Femur (tissue), 1 donor: ENCODE measurements at places on chromosomes 1 and 21.

- peak; percentile 17 for DNase-seq
These were observed 7.4 kb upstream of the PRDM16 start for GRCh38 chr1:3061566-3061965.

DNA sequence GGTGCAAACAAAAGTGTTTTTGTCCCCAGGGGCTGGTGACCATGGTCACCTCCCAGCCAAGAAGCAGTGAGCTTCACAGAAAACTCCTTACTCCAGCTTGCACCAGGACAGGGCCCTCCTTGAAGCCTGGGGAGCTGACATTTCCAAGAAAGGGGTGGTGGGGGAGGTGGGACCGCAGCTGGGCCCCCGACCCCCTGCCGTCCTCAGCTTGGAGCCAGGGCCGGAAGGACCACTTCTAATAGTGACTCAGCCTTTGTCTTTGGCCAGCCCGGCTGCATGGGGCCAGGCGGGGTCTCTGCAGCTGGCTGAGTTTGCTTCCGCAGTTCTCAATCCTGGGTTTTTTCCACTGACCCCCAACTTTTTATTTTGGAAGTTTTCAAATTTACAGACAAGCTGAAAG lies 136.5 kb upstream of the POU3F1 start:
- no peak for DNase-seq

- no peak for DNase-seq
These were observed 16.2 kb downstream of the MIER1 start for GRCh38 chr1:66940981-66941380.

DNA sequence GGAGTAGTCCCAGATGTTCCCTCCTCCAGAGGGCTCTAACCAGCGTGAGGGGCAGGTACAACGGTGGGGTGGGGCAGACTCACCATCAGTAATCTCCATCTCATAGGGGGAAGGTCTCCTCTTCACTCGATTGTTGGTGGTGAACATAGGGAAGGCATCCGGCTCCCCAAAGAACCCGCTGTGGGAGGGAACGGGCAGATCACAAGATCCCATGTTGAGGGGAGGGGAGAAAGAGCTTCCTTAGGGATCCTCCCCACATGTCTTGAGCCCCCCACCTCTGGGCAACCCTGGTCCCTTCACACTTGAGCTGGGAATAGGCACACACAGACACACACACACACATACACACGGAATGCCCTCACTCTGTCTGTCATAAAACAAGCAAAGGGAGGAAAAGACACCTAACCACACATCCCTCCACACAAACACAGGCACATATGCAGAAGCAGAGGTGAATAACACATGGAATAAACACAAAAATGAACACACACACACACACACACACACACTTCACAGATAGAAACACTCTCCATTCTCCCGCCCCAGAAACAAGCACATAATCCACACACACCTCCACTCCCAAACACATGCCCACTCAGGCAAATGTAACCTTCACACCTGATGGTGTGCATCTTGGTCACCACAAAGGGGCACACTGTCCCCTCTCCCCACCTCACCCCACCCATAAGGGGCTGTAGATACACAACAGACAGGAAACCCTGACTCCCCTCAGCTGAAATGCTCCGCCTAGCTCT lies 7.9 kb downstream of the TAL1 start:
- DNase-seq, result no peak

DNA sequence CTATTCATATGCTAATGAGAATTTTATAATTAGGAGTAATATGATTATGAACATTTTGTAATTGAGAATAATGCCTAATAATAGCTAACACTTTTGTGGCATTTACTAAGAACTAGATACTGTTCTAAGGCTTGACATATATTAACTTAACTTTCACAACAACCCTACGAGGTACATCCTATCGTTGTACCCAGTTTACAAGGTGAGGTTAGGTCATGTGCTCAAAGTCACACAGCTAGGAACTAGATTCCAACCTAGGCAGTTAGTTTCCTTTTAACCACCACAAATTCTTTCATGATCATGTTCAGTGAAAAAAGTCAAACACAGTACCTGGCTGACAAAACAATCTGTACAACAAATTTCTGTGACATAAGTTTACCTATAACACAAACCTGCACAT lies 13.0 kb upstream of the ERRFI1 start:
- DNase-seq, result no peak

DNA sequence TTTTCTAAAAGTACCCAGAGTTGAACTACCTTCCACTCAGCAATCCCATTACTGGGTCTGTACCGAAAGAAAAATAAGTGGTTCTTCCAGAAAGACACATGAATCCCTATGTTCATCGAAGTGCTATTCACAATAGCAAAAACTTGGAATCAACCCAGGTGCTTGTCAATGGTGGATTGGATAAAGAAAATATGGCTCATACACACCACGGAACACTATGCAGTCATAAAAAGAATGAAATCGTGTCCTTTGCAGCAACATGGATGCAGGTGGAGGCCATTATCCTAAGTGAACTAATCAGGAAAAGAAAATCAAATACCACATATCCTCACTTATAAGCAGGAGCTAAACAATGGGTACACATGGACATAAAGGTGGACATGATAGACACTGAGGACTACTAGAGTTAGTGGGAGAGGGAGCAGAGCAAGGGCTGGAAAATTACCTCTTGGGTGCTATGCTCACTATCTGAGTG lies 32.9 kb upstream of the JUN start:
- DNase-seq, result no peak

DNA sequence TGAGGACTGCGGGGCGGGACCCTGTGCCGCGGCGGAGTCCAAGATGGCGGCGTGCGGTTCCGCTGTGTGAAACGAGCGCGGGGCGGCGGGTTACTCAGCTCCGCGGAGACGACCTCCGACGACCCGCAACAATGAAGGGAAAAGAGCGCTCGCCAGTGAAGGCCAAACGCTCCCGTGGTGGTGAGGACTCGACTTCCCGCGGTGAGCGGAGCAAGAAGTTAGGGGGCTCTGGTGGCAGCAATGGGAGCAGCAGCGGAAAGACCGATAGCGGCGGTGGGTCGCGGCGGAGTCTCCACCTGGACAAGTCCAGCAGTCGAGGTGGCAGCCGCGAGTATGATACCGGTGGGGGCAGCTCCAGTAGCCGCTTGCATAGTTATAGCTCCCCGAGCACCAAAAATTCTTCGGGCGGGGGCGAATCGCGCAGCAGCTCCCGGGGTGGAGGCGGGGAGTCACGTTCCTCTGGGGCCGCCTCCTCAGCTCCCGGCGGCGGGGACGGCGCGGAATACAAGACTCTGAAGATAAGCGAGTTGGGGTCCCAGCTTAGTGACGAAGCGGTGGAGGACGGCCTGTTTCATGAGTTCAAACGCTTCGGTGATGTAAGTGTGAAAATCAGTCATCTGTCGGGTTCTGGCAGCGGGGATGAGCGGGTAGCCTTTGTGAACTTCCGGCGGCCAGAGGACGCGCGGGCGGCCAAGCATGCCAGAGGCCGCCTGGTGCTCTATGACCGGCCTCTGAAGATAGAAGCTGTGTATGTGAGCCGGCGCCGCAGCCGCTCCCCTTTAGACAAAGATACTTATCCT lies 430 bp downstream of the RBM15 start:
- no peak for DNase-seq

DNA sequence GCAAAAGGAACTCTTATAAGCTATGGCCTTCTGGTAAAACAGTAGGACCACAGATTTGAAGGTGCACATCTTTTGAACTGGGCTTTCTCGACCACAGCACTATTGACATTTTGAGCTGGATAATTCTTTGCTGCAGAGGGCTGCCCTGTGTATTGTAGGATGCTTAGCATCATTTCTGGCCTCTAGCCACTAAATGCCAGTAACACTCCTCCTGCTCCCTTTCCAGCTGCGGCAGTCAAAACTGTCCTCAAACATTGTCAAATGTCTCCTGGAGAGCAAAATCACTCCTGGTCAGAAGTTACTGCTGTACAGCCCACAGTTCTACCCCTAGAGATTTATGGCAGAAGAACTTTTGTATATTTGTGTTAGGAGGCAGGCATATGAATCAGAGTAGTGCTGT lies 836.7 kb downstream of the PLA2G4A start:
- DNase-seq, result no peak

- DNase-seq, result peak; percentile 74
These were observed 594.6 kb upstream of the ZP4 start for GRCh38 chr1:238485057-238485911.

GRCh38 chr1:187509091-187509490 lies 680.3 kb downstream of the PLA2G4A start:
- DNase-seq, result no peak

DNA sequence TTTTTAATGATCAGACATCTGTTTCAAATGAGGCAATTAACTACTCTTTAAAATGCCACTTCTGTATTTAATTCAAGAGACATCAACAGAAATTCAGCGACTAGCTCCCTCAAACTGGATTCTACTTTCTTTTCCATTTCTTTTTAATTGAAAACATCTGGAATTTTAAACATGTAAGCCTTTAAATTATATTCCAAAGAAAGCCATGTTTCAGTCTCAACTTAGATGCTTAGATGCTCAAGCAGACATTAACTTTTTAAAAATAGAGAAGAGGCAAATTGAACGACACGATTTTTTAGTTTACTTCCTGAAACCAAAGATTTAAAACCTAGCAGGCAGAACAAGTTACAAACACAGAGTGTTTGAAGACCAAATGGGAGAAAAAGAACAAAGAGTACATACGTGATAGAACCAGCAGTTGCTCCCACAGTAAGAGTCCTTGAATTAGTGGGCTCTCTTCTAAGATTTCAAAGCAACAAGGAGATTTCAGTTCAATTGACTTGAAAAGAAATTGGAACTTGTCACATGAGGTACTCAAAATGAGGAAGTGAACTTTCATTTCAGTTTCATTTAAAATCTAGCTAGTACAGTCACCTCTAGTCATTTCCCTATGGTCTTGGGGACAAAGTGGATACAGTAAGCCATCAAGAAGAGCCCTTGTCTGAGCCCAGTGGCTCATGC lies at the start of gene CTSS:
CTSS (minus strand) TSS at position 483 of the 681 bp plus-strand sequence. CDS start 1,015 bp downstream, outside the sequence.
- no peak for DNase-seq

DNA sequence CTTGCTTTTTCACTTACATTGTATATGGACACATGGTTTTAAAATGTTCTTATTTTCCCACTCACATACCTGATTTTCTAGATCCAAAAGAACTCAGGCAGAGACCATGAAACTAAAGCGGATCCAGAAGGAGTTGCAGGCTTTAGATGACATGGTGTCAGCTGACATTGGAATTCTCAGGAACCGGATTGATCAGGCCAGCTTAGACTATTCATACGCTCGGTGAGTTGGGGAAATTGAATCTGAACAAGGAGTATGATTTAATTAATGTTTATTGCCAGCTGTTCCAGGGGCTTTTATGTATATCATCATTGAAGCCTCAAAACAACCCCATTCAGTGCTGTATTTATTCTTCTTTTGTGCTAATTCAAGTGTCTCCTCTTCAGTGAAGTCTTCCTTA lies 12.7 kb downstream of the GORAB start:
- no peak for DNase-seq

DNA sequence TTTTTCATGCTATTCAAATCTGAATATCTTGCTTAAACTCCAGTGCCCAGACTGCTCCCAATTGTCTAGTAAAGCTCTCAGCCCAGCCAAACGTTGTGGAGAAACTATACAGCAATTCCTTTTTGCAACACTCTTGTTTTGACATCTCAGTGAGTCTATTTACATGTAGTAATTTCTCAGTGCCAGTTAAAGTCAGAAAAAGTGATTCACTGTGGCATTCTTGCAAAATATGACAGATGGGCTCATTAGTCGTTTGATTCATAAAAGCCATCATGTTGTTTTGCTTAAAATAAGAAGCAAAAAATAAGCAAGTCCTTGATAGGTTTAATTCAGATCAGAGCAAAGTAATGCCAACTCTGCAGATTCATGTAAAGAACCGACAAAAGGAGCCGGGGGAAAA lies 20.7 kb upstream of the TMPRSS15 start:
- no peak for DNase-seq

- DNase-seq, result no peak
These were observed 5.9 kb downstream of the SOD1 start for GRCh38 chr21:31665397-31665796.

GRCh38 chr1:225998560-225999226 lies 450 bp downstream of the SDE2 start:
- no peak for DNase-seq

GRCh38 chr1:12245116-12245515 lies 15.3 kb downstream of the VPS13D start:
- DNase-seq, result no peak

- DNase-seq, result no peak
These were observed 84.1 kb downstream of the SPAG17 start for GRCh38 chr1:118100686-118101514.

DNA sequence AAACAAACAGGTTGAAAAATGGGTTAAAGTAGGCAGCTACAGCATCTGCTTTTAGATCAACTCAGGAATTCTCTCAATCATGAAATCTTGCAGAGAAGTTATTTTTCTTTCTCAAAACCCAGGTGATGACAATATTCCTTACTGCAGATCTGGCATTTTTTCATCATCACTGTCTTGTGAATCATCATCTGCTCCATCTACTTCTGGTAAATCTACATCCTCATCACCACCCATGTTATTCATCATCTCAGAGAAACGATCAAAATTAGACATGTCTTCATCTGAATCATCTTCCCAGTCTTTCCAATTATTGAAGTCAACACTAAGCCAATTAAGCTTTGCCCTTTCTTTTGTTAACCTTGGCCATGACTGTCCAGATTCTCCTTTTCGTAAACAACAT lies 21.8 kb downstream of the GBP2 start:
- DNase-seq, result no peak

GRCh38 chr1:31054349-31054748 lies 11.2 kb downstream of the PUM1 start:
- no peak for DNase-seq

DNA sequence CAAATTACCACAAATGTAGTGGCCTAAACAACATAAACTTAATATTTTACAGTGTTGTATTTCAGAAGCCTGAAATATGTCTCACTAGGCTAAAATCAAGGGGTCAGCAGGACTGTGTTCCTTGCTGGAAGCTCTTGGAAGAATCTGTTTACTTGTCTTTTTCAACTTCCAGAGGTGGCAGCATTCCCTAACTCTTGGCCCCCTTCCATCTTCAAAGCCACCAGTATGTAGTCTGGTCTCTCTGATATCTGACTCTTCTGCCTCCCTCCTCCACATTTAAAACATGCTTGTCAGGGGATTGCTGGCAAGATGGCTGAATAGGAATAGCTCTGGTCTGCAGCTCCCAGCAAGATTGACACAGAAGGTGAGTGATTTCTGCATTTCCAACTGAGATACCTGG lies 567.5 kb downstream of the PLA2G4A start:
- DNase-seq, result peak; percentile 19

GRCh38 chr1:110544753-110545152 lies 25.8 kb upstream of the KCNA10 start:
- DNase-seq, result no peak

GRCh38 chr1:6619045-6619444 lies 5.5 kb downstream of the PHF13 start:
- DNase-seq, result no peak

DNA sequence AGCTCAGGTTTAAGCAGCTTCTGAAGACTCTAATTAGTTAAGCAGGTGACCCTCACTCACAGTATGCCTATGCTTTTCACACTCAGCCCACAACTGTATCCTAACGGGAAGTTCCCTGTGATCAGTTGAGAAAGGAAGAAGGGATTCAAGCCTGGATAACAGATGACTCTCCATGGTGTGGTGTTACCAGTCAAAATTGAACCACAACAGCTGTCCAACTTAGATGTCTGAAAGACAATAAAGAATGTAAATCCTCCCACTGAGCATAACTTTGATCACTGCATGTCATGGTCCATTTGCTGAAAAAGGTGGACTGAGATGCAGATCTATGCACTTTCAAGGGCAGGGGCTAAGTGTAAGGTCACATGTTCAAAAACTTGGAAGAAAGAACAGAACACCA lies 32.3 kb upstream of the DIPK1A start:
- DNase-seq, result no peak

- DNase-seq, result no peak
These were observed 145.6 kb upstream of the NFIA start for GRCh38 chr1:60936591-60937342.

- DNase-seq, result no peak
These were observed 13.7 kb upstream of the AKR1A1 start for GRCh38 chr1:45536886-45537285.
